ENCODE measurements at places on chromosomes 5 and 9.

DNA sequence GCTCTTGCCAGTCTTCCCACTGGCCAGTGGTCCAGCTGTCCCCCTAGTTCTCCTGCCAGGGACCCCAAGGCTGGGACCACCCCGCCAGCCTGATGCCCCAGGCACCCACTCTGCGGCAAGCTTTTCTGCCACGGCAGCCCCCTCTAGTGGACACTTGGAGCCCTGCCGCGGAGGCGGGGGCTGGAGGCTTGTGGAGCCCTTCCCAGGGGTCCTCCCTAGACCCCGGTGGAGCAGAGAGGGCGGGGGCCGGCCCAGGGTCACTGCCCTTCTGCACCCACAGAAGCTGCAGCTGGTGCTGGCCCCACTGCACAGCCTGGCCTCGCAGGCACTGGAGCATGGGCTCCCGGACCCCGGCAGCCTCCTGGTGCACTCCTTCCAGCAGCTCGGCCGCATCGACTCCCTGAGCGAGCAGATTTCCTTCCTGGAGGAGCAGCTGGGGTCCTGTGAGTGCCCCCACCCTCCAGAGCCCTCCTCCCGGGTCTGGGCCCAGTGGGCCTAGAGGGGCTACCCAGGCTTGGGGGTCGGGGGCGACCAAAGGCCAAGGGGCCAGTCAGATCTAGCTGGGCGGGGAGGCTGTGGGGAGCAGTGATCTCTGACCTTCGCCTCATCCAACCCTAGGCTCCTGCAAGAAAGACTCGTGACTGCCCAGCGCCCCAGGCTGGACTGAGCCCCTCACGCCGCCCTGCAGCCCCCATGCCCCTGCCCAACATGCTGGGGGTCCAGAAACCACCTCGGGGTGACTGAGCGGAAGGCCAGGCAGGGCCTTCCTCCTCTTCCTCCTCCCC lies 9.1 kb downstream of the EGFL7 start:
- DNase-seq = peak; percentile 41

DNA sequence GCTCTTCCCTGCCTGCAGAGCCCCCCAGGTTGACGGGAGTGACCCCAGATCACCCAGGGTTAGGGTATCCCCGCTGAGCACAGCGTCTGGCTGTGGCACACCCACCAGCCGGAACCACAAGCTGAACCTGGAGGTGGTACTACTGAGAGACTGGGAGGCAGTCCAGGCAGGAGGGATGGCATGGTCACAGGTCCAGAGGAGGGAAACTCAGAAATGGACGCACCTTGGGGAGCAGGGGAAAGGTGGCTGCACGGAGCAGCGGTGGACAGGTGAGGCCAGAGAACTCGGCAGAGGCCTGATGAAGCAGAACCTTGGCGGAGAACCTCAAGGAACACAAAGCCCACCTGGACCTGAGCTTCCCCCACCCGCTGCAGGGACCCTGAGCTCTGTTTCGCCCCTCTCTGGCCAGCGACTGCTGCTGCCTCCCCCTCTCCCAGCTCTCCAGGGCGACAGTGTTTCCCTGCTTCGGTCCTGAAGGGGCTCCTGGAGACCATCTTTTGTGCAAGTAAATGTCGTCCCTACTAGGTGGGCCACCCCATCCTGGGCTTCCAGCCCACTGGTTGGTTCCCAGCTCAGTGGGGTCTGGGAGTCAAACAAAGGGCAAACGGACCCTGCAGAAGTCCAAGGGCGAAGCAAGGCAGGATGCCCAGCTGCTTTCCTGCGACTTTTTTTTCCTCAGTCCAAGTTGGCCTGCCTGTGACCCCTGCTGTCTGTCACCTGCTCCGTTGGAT lies 845 bp downstream of the ADGRD2 start:
- DNase-seq = no peak

GRCh38 chr5:158451993-158452672 lies 593.2 kb upstream of the CLINT1 start:
- no peak for DNase-seq

DNA sequence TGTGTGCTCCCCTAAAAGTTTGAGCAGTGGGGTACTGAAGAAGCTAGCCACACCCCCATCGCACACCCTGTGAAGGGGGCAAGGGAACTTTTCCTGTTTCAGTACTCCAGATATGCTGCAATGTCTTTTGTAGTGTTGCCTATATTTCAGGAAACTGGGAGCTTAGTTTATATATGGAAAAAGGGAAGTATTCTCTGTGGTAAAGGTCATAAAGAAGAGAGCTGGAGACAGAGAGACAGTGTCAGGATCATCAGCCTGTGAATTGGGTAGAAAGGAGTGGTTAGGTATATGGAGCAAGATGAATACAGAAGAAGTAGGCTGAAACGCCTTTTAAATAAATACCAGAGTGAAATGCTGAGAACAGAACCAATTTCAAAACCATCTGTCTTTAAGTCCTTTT lies 82.2 kb upstream of the C9orf72 start:
- DNase-seq = no peak

- peak; percentile 18 for DNase-seq
These were observed 272.2 kb downstream of the AUH start for GRCh38 chr9:91089405-91090129.

- no peak for DNase-seq
These were observed 76.3 kb downstream of the VCAN start for GRCh38 chr5:83547889-83548288.

DNA sequence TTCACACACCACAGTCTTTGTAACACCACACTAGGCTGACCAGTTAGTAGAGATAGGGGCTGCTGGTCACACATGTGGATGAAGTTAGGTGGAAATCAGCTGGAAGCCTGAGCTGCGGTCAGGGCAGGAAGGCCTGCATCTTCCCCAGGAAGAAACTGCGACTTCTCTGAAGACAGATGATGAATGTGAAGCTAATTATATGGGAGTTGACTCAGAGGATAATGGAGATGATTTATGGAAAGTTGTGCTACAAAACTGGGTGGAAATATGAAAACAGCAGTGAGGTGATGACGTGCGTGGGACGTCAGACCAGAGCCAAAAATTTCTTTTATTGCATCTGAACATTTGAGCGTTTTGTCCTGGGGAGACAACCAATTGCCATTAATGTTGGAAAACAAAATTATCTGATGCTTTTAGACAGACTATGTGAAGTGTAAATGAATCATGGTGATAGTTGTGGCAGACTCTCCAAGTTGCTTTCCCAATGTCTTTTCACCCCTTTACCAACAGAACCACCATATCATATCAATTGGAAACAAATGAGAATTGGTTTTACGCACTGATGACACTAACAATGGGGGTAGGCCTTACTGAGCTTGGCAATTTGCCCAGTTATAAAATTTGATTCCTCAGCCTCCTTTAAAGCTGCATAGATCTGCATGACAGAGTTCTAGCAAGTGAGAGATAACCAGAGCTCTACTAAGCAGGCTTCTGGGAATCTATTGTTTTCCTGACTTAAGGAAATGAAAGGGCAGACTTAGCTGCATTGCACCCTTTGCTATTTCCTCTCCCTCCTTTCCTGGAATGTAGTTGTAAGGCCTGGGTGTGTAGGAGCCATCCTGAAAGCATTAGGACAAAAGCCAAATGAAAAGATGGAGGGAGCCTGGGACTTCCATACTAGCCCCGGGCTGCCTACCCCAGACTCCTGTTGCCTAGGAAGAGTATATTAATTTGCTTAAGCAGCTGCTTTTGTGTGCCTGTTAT lies 84.0 kb downstream of the RAB3C start:
- DNase-seq = no peak

DNA sequence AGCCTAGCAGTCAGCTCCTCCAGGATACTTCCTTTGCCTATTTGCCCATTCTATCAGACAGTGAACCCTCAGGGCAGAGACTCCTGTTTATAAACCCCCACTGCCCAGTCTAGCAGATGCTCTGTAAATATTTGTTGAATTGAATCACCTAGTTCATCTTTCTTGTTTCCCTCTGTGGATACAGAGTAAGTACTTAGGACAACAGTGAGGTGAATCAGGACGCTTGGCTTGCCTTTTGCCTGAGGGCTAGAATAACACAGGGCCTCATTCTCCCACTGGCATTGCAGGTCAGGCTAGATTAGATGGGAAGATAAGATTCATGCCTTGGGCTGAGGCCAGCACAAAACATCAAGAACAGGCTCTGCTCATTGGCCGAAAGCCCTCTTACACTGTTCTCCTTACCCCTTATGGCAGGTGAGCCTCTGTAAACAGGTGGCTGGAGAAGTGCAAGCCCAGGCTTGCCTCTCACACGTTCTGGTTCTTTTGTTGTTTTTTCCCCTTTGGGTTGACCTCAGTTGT lies 22.2 kb downstream of the TNFSF8 start:
- peak; percentile 28 for DNase-seq

GRCh38 chr5:31556461-31556860 lies 24.4 kb downstream of the C5orf22 start:
- DNase-seq = no peak

DNA sequence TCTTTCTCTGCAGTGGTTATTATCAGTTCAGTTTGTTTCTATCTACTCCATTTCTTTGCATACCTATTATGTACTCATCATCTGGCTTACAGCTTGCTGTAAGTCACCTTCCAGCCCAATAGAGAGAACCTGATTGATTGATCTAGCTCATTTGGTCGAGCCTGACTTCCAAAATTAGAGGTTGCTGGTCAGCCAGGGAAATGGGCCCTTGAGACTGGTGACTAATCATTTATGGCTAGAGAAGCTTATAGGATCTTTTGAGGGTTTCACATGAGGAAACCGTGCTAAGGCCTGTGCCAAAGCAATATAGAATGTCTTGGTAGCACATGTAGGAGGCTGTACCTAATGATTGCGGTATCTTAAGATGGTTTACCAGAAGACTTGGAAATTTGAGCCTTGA lies 5.8 kb downstream of the SREK1 start:
- DNase-seq = no peak

- peak; percentile 13 for DNase-seq
These were observed 328.1 kb downstream of the HINT1 start for GRCh38 chr5:130836729-130837649.

DNA sequence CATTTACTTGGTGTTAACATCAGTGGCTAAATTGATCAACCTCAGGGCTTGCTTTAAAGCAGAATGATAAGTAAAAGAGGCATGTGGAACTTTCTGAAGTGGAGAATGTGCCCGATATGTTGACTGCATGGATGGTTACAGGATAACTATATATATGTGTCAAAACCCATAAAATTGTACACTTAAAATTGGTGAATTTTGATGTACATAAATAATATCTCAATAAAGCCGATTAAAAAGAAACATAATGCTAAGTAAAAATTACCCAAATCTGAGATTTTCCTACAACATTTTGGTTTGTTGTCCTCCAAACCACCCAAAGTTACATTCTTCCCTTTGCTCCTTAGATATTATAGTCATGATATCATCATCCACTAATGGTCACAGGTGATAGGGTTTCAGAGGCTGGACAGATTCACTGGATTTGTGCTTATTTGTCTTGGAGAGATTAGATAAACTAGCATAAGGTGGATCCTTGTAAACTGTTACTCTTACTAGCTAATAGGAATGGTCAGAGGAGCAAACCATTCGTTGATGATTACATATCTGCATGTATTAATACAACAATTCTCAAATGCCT lies 119.7 kb upstream of the RPS23 start:
- no peak for DNase-seq

DNA sequence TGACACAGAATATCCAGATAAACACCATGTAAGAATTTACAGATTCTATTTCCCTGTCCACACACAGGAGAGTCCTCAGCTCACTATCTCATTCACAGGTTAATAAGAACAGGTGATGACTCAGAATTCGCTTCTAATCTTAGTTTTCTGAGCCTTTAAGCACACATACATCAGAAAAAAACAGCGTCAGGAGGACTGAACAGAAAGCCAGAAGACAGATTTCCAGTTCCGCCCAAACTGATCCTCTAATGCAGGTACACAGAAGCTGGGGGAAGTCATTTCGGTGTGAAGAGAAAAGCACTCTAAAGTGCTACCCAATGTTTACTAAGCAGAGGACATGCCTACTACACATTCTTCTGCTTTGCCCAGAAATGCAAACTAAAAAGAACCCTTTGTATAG lies 1.6 kb downstream of the CEMIP2 start:
- DNase-seq = peak; percentile 33

DNA sequence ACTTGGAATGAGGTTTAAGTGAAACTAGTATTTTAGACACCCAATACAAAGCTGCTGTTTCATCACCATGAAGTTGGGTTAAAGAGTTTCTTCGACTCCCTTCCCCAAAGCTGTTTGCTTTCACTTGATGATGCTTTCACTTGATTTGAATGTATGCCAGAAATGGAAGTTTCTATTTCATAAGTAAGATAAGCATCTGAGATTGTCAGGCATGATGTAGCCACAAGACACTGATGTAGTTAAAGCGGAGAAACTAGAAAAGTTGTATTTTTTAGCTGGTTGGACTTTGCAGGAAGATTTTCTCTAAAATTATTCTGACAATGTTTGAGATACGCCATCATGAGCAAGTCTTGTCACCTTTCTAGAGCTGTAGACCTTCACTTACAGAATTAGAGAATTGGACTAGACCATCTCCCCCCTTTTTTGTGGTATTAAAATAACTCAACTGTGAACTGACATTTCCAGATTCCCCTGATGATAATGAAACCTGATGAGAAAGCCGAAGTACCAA lies 20.0 kb downstream of the MOCS2 start:
- peak; percentile 21 for DNase-seq

DNA sequence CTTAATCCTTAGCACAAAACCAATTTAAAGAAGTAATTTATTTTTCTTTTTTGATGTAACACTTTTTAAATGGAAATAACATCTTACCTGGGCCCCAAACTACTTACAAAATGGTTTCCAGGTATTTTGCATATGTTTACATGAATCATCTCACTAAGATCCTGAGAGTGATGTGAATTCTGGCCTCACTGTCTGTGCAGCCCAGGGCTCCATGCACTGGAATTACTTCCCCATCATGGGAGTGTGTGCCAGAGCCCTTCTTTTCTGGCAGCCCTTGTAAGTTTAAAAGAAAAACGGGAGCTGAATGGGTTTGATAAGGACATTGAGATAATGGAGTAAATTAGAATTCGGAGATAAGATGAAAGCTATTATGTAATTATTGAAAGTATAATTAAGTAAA lies 12.2 kb upstream of the F2R start:
- DNase-seq = no peak

DNA sequence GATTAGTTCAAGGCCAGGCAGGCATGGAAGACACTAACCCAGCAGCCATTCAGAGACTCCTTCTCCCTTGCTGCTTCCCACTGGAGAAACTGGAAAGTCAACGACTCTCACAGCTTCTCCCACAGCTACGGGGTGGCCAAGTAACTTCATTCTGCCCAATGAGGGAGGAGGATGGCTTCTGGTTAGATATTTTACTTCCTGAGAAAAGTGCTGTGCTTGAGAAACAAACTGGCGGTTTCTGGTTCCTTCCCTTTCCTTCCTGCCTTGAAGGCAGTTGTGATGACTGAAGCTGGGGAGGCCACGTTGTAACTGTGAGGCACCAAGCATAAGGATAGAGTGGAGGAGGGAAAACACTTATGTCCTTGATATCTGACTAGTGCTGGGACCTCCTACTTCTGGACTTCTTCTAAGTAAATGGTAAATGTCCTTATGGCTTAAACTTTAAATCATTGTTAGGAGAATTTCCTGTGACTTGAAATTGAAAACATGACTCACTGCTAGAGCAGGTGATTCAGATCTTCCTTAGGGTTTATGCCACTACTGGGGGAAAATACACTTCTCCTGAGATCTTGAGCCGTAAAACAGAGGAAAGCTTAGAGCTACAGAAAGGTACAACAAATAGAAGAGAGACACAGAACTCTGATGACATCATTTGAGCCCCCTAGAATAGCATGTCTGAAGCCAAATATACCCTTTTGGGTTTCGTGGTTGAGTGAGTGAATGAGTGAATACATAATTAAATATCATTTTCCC lies 3.1 kb upstream of the GNPDA1 start:
- peak; percentile 60 for DNase-seq

Measured in CD4-positive, alpha-beta T cell treated with Interleukin-10 for 1 hour (primary cell).